ENCODE measurements at places on chromosomes 2 and 18.

DNA sequence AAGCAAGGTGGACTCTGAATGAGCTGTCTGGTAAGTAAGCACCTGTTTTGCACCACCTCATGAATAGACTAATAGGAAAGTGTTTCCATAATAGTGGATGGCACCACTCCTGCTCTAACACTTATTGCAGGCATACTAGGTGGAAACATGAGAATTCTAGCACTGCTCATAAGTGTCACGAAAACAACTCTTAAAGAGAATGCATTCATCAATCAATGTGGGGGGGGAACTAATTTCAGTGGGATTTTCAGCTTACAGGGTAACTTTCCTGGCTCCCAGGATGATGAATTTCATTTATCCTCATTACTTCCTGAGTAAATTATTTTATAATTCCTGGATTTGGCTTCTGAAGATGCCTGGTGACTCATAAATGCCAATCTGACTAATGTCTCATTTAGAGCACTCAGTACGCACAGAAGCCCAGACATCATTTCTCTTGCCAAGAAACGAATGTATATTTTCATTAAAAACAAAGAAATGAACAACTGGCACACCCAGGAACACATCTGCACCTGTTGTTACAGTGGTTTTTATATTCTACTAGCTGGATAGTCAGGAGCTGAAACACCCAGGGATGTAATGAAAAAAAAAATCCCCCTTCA lies 129.6 kb downstream of the PID1 start:
- DNase-seq = no peak

GRCh38 chr2:229969921-229970320 lies 47.6 kb downstream of the FBXO36 start:
- DNase-seq = no peak

- no peak for DNase-seq
Observed at GRCh38 chr18:3791238-3791637, 341.3 kb downstream of the TGIF1 start.

GRCh38 chr2:24857746-24858145 lies 62.3 kb downstream of the ADCY3 start:
- DNase-seq = no peak

DNA sequence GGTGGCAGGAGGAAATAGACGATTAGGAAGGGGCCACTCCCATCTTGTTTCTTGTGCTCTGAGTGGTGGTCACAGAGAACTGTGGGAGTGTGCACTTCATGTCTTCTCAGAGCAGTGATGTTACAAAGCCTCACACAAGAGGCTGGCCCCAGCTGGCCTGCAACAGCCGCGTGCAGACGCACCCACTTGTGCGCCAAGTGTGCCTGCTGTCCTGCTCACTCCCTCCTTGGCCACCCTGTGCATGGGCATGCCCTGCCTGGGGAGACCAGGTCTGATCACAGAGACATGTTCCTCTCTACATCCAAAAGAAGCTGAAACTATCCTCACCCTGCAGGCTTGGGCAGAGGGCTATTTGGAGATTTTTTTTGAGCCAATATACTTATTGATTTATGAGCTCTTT lies 108.4 kb downstream of the MRO start:
- no peak for DNase-seq

- DNase-seq = no peak
Observed at GRCh38 chr18:23721696-23722480, 32.6 kb downstream of the LAMA3 start.

- DNase-seq = no peak
Observed at GRCh38 chr2:74503506-74504475, 3.7 kb downstream of the PCGF1 start.

DNA sequence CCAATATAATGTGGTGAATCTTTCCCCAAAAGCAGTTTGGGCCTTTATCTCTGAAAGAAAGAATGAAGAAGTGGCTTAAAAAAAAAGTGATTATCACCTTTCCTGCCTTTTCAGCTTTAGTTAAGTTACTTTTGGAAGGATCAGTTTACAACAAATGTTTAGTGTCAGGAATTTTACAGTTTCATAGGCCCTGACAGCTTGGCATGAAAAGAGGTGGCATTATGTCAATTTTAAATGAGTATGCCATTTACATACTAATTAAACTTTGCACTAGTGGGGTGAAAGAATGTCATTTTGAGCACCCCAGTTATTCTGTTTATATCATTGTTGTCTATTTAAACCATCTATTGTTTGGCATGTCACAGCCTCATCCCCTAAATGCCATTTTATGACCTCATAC lies 763.5 kb upstream of the FANCL start:
- no peak for DNase-seq

DNA sequence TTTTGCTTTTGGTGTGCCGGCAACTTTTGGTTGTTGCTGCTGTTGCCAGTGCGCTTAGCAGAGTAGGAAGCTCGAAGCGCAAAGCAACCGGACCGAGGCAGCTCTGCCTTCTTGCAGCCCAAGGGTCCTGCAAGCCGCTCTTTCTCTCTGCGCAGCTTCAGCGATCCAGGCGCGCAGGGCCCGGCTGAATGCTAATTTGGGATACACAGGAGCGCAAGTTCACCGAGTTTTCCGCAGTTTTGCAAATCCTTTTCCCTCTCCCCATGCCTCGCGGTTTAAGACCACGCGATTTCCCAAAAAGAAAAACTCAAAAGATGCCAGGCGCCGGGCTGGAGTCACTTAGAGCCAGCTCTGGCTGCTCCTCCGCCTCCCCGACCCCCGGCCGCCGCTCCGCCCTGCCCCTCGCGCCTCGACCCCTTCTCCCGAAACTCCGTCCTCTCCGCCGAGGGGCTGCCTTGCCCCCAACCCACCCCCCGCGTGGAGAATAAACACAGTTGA lies 13.5 kb upstream of the SIX3 start:
- DNase-seq = no peak

DNA sequence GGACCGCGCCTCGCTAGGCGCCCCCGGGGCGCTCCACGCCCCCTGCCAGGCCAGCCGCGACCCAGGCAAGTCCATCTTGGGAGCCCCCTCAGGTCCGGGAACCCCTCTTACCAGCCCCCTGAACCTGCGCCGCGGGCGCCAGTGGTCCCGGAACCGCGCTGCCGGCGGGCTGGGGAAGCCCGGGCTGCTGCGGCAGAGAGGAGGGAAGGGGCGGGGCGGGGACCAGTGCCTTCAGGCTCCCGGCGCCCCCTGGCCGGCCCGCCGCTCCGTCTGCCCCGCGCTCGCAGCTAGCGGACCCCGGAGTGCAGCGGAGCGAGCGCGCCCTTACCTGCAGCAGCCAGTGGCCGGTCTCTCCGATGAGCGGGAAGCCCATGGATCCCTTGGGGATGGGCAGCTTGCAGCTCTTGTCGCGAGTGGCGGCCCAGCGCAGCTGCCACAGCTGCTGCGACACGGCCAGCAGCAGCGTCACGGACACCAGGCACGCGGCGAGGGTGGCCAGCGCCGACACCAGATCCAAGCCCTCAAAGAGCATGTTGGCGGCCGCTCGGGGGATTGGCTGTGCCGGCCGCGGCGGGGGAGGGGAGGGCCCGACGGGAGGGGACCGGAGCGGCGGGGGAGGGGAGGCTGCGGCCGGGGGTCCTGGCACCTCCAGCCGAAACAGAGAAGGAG lies at the start of gene CYP26B1:
Gene CYP26B1, minus strand, starts transcription at position 560 of the 669 bp plus-strand sequence. Its CDS starts 28 bp downstream, at position 532.
- DNase-seq = no peak

DNA sequence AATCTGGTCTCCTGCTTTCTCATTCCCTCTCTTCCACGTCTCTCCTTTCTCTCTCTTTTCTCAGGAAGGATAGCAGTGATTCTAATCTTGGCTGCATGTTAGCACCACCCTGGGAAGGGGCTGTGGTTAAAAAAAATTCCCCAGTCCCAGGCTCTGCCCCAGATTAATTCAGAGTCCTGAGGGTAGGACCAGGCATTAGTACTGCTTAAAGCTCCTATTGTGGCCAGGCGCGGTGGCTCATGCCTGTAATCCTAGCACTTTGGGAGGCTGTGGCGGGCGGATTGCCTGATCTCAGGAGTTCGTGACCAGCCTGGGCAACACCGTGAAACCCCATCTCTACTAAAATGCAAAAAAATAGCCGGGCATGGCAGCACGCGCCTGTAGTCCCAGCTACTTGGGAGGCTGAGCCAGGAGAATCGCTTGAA lies 35.4 kb upstream of the EML4 start:
- no peak for DNase-seq

GRCh38 chr2:151363709-151364108 lies 6.3 kb downstream of the TNFAIP6 start:
- no peak for DNase-seq

GRCh38 chr2:6963727-6964126 lies 46.5 kb downstream of the RNF144A start:
- DNase-seq = no peak

GRCh38 chr18:21115519-21116411 lies 4.2 kb upstream of the ROCK1 start:
- DNase-seq = no peak

DNA sequence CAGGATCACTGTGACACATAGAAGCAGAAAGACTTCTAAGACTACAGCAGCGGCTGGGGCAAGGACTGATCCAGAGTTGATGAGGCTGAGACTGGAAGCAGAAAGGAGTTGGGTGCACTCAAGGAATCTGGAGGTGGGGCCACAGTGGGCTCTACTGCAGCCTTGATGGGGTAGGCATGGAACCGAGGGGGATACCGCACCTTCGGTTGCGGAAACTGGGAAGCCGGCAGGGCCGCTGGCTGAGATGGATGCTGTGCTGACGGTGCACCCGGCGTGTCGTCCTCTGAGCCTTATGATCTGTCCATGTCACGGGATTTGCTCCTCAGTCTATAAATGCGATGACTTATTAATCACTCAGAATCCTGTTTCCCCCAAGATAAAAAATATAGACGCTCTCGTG lies 473.5 kb upstream of the MYT1L start:
- no peak for DNase-seq

DNA sequence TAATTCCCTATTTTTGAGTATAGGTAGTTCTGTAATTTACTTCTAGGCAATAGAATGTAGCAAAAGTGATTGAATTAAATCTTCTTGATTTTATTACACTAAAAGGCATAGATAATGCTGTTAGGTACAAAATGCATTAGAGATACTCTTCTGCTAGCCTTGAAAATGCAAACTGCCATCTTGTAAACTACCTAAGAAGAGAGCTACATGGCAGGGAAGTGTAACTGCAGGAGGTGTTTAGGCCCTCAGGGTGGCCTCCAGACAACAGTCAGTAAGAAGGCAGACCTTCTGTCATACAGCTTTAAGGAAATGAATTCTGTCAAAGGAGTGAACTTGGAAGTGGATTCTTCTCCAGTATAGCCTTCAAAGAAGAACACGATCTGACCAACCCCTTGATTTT lies 1396.8 kb upstream of the SLC39A10 start:
- no peak for DNase-seq

All from stimulated activated CD4-positive, alpha-beta T cell treated with anti-CD3 and anti-CD28 coated beads, Interleukin-4, amount 100 ng/mL, for 24 hours (primary cell).